ENCODE measurements at places on chromosomes 2 and 18.

GRCh38 chr2:233288663-233289062 is 19.0 kb upstream of the SAG start:
- no peak for DNase-seq

- no peak for DNase-seq
Observed at GRCh38 chr2:86697551-86698104, 22.5 kb upstream of the RMND5A start.

DNA sequence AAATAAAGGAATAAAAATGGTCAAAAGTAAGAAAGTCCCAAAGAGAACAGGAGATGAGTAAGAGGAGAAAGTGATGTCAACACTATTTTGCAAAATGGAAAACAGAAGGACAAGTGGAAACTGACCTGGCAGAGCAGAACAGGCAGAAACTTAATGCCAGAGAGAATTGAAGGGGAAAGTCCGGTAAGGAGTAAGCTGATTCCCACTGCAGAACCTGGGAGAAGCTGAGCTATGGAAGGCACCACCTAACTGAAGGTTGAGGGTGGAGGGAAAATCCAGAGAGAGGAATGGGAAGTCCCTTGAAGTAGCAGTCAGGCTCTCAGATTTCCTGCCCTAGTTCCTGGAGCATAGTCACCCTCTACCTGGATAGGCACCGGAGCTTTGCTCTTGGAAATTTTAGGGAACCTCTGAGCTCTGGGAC is 59.8 kb downstream of the MOGAT1 start:
- DNase-seq: no peak

DNA sequence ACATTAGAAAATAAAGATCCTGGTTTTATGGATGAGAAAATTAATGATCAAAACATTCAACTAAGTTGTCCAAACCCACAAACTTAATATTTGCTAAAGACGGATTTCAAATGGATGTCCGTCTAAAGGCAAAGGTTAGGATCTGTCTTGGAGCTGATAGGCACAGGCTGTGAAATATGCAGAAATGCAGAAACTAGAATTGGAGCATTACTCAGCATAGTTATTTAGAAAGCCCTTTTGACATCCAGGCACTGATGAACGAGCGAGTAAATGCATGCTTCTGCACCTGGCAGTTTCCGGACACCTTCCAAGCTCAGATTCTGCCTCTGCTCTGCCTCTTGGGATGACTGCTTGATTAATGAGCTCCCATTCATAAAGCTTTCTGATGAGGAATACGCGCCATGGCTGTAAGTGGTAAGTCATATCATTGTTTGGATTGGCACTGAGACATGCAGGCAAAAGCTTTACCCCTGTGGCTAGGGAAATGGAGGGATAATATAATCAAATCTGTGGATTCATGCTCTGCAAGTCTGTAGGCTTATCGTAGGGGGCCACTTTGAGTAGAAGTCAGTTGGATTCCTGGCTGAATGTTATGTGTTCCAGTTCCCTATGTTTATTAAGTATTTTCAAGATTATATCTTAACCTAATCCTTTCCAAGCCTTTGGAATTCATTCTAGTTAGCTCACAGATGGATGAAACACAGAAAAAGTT is 2176.3 kb upstream of the CELF4 start:
- no peak for DNase-seq
